ENCODE measurements at places on chromosomes 6 and 20.

- no peak for DNase-seq
Observed at GRCh38 chr6:96466147-96466863, 55.3 kb upstream of the UFL1 start.

DNA sequence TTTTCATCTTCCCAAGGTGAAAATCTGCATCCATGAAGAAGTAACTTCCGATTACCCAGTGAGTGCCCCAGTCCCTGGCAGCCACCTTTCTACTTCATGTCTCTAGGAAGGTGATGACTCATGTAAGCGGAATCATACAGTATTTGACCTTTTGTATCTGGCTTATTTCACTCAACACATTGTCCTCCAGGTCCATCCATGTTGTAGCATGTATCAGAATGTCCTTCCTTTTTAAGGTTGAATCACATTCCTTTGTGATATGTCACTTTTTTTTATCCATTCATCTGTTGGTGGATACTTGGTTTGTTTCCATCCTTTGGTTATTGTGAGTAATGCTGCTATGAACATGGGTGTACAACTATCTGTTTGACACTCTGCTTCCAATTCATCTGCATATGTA lies 176.3 kb upstream of the CDYL start:
- DNase-seq: no peak

GRCh38 chr6:26317503-26317902 lies 47.5 kb upstream of the BTN3A2 start:
- DNase-seq: no peak

DNA sequence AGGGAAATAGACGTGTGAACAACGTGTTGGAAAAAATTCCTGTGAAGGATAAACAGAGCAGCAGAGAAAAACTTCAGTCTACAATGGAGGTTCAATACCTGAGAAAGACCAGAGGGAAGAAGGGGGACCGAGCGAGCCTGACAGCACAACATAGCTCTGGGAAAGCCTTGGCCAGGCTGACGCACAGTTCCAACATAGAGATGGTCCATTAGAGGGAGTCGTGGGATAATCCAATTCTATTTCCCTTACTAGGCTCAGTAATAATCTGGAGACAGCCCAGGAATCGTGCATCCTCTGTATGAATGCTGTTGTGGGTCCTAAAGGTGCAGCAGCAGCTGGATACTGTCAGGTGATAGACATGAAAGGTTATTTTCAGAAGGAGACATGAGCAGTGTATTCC lies 370.8 kb upstream of the BTBD3 start:
- DNase-seq: no peak

DNA sequence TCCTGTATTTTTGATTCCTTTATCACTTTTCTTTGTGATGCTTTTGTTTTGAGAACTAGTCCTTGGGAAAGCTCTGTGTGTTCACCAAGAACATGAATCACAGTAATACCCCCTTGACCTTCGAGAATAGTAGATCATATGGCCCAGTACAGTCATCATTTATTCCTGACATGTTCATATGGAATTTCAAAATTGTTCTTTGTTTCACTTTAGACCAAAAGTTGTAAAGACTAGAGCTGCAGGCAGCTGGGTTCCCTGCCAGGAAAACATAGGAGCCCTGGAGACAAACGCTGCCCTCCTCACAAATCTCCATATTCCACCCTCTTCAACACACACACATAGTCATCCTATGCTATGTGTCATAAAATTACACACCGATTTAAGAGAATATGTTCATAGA lies 621.2 kb upstream of the EYS start:
- no peak for DNase-seq

DNA sequence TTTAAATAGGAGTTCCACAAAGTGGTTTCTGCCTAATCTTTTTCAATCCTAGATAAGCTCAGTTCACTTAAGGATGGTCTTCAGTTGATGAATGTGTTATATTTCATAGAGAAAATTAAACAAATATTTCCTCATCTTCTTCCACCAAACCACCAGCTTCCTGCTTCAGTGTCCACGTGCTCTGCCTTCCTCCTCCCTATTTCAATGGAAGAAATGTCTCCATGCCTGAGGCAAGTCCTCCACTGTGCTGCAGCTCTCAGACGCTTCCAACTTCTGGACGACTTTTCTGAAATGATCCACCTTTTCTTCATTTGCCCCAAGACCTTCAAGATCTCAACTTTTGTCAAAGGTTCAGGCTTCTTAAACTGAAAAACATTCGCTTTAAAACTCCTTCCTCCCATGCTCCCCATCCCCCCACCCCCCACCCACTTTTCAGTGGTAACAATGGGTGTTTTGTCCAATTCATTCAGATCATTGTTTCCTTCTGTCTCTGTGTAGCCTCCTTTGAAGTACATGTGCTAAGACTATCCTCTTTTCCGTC lies 25.3 kb upstream of the FABP7 start:
- no peak for DNase-seq

DNA sequence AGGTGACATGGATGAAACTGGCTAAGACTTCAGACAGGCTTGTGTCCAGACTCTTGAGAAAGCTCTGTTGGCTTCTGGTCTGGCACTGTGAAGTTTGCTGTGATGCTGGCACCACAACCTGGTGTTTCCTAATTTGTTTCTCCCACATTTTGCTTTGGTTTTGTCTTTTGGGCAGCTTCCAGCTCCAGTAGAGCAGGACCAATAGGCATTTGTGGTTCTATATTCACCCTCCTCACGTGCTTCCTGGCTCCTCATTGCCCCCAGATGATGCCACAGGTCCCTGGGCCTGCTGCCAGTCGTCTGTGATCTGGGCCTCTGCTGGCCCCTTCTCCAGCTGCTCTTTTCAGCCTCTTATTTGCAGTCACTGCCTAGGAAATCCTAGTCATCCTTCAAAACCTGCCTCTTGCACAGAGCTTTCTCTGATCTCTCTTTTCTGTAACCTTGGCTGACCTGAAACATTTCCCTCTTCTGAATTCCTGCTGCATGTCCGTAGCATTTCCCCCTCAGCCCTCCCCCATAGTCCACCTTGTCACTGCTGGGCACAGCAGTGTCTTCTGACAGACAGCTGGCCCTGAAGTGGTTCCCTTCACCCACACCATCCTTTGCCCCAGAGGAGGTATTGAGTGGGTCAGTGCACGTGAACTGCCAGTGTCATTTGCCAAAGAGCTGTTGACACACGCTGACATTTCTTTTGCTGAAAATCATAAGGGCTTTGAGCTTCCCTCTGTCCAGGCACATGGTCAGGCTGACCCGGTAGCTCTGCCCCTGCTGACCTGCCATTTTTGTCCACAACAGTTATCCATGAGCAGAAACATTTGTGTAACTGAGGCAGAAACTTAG lies 63.0 kb downstream of the PTPN1 start:
- DNase-seq: no peak

GRCh38 chr6:811191-811590 lies 118.3 kb upstream of the EXOC2 start:
- no peak for DNase-seq

- DNase-seq: no peak
Observed at GRCh38 chr6:142823256-142823902, 121.6 kb downstream of the HIVEP2 start.

DNA sequence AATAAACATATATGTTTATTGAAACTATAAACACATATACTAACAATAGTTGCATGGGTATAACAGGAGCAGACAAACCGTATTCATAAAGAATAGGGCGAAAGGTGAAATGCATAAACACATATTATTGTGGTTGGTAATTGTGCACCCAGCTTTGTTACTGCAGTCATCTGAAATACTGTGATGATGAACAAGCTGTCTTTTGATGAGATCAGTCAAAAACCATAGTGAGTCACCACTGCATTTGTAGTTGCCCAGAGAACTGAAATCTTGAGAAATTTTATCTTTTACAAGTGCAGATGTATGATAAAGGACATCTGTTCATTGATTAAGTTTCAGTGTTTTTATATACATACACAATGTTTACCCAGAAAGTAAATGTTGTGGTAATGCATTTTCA lies 133.7 kb downstream of the MYO6 start:
- no peak for DNase-seq

- no peak for DNase-seq
Observed at GRCh38 chr20:58691773-58692578, 624 bp upstream of the NPEPL1 start.

DNA sequence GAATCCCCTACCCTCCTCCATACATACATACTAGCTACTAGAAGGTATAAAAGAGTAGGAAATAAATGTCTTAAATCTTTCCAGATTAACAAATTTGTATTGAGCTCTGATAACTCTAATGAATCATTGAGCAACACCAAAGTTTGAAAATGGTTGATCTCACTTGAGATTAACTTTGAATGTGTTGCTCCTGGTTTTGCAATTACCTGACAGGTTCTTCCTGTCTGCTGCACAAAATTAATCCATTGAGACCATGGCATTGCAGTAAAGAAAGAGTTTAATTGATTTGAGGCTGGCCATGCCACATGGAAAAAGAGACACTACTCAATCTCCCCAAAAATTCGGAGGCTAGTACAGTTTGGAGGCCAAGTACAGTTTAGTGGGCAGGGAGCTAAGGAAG lies 21.3 kb upstream of the EZR start:
- no peak for DNase-seq
